G401 (cell line): ENCODE measurements at places on chromosomes 16 and 17. TPM values are rescaled to one million over a fixed set of nuclear protein-coding genes. Genes with fewer than 3 reads are reported as not detected.
A peak's percentile ranks its signal among the peaks of the same experiment; 100 is the strongest.

DNA sequence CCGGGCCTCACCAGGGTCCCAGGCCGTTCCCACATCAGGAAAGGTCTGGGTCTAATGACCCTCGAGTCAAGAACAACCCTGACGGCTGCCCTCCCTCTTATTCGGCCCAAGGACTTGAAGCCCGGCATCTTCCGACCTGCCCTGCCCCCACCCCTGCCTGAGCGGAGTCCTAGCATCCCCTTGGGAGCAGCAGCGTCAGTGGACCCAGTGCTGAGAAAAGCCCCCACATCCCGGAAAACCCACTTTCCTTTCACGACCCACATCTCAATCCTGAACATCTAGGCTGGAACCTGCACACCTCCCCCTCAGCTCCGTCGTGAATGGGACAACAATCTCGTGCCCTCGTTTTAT, 769 bp downstream of the TMEM88 start:
- no peak for DNase-seq

GRCh38 chr17:3710951-3711383, 12.7 kb upstream of the HASPIN start:
- no peak for DNase-seq

Gene CORO1A
- total RNA-seq, result 35.9 and 41.8 TPM in 2 replicates

DNA sequence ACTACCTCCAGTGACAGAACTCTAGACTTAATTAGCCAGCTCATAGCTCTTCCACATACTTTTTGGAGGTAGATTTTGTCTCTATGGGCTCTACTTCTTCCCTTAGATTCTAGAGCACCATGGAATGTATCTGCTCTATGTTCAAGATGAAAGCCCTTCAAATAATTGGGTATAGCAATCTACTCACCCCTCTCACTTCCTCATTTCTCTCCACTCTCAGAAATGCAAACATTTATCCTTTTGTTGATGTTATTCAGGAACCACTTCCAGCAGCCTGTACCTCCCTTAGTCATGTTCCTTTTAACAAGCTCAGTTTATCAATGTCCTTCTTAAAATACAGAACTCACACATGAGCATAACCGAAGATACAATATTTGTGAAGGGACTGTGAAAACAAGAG, 78.5 kb downstream of the GRIN2A start:
- DNase-seq, result no peak

- DNase-seq, result no peak
These were observed 6.6 kb downstream of the CYGB start for GRCh38 chr17:76530811-76531485.

Gene CXCL16
- 0.86 TPM in 1 of 2 replicates, not detected in the other for total RNA-seq

GRCh38 chr16:10428433-10429168, 42.7 kb downstream of the ATF7IP2 start:
- DNase-seq, result no peak

Gene RUNDC3A
- total RNA-seq, result 3.4 and 3.8 TPM in 2 replicates

Gene KRTAP4-4
- total RNA-seq, result not detected in 2 replicates

GRCh38 chr16:86383488-86384262, 126.7 kb upstream of the FOXF1 start:
- DNase-seq, result no peak

DNA sequence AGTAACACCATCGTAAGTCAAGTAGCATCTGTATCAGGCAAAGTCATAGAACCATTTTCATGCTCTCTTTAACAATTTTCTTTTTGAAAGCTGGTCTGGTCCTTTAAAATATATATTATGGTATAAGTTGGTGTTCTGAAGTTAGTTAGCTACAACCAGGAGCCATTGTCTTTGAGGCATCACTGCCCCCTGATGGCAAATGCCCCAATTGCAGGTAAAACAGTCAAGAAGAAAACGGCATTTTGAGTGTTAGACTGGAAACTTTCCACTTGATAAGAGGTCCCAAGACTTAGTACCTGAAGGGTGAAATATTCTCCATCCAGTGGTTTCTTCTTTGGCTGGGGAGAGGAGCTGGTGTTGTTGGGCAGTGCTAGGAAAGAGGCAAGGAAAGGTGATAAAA, 14.1 kb downstream of the TP53 start:
- DNase-seq, result peak; percentile 19

Gene PNMT
- total RNA-seq, result not detected in 2 replicates

GRCh38 chr17:68196394-68197090, 51.3 kb upstream of the AMZ2 start:
- no peak for DNase-seq

DNA sequence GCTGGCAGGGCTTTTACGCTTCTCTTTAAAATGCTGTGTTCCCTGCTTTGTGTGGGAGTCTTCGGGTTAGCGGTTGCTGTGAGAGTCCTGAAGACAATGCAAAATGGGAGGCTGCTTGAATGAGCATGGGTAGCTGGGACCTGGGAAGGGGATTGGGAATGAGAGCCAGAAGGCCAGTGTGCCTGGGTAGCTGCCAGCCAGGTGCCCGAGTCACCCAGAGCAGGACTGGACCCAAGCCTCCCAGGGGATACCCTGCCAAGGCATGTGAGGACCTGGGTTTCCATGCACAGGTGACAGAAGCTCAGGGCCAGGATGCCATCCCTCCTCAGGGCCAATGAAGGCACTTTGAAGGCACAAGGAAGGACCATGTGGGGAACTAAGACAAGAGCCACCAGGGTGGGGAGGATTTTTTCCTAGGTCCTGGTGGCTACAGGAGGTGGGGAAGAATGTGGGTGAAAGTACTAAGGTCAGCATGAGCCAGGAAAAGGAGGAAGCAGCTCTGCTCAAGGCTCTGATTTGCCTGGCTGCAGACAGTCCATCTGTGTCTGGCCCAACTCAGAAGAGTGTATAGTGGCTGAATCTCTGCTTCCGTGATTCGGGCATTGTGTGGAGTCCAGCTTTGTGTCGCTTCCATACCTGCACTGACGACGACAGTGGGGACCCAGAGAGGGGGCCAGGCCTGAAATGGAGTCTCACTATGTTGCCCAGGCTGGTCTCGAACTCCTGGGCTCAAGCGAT, 20.5 kb downstream of the TMEM94 start:
- no peak for DNase-seq

Gene TOP2A
- 133 and 277 TPM in 2 replicates for total RNA-seq

Gene KRTAP4-6
- total RNA-seq, result not detected in 2 replicates

DNA sequence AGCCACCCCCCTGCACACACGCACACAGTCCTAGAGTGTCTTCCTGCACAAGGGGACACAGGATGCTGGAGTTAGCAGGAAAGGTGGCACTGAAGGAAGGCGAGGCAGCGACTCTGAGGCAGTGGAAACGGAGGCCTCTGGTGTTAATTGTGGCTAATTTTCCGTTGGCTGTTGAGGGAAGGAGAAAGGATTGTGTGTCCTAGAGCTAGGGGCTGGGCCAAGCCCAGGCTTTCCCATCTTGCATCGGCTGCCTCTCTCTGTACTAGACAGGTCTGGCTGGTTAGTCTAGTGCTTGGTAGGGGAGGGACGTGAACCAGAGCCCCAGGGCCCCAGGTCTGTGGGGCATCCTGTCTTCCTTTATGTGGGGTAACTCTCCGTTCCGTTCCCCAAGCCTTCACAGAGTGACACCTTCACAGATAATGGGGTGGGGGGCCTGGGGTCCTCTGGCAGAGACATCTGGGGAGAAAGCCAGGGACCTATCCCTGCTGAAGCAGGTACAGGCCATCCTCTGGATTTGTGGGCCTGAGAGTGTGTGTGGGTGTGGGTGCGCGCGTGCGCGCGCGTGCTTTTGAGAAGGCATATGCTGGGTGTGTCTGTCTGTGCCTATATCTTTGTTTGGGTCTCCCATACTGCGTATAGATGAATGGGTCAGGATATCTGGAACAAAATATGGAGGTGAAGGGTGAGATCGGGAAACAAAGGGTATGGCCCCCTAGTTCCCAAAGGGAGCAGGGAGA, at the start of gene CHD3:
Gene CHD3, plus strand, starts transcription at position 606 of the 737 bp plus-strand sequence. CDS start 212 bp downstream, outside the sequence.
- DNase-seq, result no peak
